ENCODE measurements at places on chromosomes 3 and 15.

- DNase-seq = peak; percentile 95
These were observed 59.2 kb upstream of the IL12A start for GRCh38 chr3:159929171-159930141.

GRCh38 chr3:172268425-172268824 lies 179.8 kb downstream of the GHSR start:
- no peak for DNase-seq

DNA sequence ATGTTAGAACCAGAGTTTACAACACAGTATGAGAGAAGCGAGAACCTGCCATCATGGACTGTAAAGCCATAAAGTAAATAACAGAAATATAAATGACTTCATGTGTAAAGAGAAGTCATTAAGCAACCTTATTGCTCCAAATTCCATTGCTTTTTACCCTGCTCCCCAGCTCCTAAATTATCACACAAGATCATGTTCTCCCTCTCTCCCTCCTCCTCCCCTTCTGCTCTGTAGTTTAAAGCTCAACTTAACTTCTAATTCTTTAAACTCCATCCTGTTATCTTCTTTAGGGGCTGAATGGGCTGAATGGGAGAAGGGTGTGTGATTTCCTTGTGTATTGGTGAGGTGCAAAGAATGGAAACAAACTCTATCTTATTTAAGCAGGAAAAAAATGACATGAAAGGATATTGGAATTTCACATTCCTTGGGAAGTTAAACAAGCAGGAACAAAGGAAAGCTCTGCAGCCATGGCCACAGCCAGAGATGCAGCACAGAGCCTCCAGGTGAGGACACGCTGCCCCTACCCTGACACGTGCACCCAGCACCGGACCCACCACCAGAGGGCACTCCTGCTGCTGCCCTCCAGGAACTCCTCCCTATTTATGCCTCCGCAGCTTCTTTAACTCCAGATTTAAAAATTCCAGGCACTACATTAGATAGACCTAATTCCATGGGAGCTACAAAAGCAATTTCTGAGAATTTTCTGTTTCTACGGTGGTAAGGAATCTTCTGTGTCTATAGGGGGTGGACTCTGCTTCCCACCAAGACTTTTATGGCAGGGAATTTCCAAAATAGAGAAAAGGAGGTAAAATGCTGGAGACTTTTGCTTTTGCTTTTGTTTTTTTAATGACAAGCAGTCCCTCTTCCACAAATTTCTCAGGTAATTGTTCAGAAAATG lies 76.9 kb upstream of the ABI3BP start:
- DNase-seq = peak; percentile 69

- no peak for DNase-seq
These were observed 404.8 kb downstream of the PTPRG start for GRCh38 chr3:61966200-61966599.

Measured in AML-193 (cell line).